Neural crest cell (in vitro differentiated cells): ENCODE measurements at places on chromosomes 3 and 15. TPM values are rescaled to one million over a fixed set of nuclear protein-coding genes. Genes with fewer than 3 reads are reported as not detected.
A peak's percentile ranks its signal among the peaks of the same experiment; 100 is the strongest.

DNA sequence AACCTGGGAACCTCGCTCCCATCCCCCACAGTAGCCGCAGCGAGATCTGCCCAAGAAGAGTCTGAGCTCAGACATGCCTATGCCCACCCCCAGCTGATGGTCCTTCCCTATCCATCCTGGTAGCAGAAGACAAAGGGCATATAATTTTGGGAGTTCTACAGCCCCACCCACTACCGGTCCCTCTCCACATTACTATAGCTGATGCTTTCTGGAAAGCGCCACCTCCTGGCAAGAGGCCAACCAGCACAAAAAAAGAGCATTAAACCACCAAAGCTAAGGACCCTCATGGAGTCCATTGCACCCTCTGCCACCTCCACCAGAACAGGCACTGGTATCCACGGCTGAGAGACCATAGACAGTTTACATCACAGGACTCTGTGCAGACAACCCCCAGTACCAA lies 168.4 kb downstream of the MEGF11 start:
- H3K27ac ChIP-seq = no peak overlapping the region
- DNase-seq = peak; percentile 37
- peaks cover 4% of the 10 kb centered on the region for H3K4me1 ChIP-seq
- no peak overlapping the region for H3K4me3 ChIP-seq

DNA sequence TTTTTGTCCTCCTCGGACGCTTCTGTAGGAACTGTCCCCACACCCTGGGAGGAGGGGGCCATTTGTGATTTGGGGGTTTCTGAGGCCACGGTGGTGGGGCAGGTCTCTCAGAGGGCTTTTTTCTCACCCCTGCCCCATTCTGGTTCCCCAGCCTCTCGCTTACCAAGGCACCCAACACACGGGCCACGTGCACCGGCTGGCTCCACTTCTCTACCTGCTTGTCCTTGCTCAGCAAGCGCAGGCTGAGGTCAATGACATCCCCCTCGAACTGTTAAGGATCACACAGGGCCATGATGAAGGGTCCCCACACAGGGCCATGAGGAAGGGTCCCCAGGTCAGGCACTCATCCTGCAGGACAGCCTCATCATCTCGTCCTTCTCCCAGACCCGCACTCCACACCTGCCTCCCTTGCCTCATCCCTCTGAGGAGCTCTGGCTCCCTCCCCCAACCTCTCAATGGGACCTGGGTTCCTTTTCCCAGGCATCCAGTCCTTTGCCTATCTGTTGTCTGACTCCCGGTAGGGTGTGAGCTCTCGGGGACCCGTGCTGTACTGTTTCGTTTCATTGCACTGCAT lies 10.6 kb downstream of the EPB42 start:
- H3K36me3 ChIP-seq = no peaks in the 10 kb centered on the region
- no peak for DNase-seq
- H3K27ac ChIP-seq = peak overlapping the region; percentile 52
- H3K27me3 ChIP-seq = peaks cover 23% of the 10 kb centered on the region

- no peak for DNase-seq
- peaks cover 6% of the 10 kb centered on the region for H3K27me3 ChIP-seq
- no peaks in the 10 kb centered on the region for H3K36me3 ChIP-seq
- no peak overlapping the region for H3K27ac ChIP-seq
- no peaks in the 10 kb centered on the region for H3K4me1 ChIP-seq
- no peak overlapping the region for H3K4me3 ChIP-seq
These were observed 399.9 kb downstream of the LRTM1 start for GRCh38 chr3:54527953-54528352.

DNA sequence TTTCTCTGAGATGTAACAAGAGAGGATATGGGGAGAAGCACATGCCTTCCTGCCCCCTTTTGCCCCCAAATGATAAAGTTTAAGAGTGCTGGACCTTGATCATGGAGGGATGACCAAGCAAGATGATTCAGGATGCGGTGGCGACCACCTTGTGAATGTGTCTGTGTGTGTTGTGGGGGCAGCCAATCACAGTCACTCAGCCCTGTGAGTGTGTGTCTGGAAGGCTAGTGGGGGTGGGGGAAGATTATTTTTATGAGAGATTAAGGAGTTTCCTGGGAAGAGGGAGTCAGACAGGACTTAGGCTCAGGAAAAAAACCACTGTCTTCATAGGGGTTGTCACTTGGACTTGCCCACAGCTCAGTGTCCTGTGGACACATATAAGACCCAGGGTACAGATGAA lies 57.8 kb upstream of the KY start:
- H3K27ac ChIP-seq = no peak overlapping the region
- no peaks in the 10 kb centered on the region for H3K36me3 ChIP-seq
- no peak for DNase-seq
- no peaks in the 10 kb centered on the region for H3K27me3 ChIP-seq

FEZF2 gene
- total RNA-seq = 0.18 and 0.28 TPM in 2 replicates

- peak overlapping the region; percentile 23 for H3K27ac ChIP-seq
- DNase-seq = no peak
- H3K36me3 ChIP-seq = no peaks in the 10 kb centered on the region
- no peaks in the 10 kb centered on the region for H3K4me1 ChIP-seq
- no peaks in the 10 kb centered on the region for H3K27me3 ChIP-seq
These were observed 26.4 kb upstream of the MYZAP start for GRCh38 chr15:57565311-57565710.

- no peak overlapping the region for H3K4me3 ChIP-seq
- DNase-seq = no peak
- H3K27me3 ChIP-seq = no peaks in the 10 kb centered on the region
- H3K36me3 ChIP-seq = no peaks in the 10 kb centered on the region
- no peaks in the 10 kb centered on the region for H3K4me1 ChIP-seq
These were observed 287.1 kb downstream of the NAALADL2 start for GRCh38 chr3:175146258-175146657.

- H3K27me3 ChIP-seq = no peaks in the 10 kb centered on the region
- no peak overlapping the region for H3K27ac ChIP-seq
- no peak overlapping the region for H3K4me3 ChIP-seq
- no peak for DNase-seq
- no peaks in the 10 kb centered on the region for H3K36me3 ChIP-seq
- H3K4me1 ChIP-seq = peaks cover 14% of the 10 kb centered on the region
These were observed 312.3 kb upstream of the STT3B start for GRCh38 chr3:31220431-31220830.

DNA sequence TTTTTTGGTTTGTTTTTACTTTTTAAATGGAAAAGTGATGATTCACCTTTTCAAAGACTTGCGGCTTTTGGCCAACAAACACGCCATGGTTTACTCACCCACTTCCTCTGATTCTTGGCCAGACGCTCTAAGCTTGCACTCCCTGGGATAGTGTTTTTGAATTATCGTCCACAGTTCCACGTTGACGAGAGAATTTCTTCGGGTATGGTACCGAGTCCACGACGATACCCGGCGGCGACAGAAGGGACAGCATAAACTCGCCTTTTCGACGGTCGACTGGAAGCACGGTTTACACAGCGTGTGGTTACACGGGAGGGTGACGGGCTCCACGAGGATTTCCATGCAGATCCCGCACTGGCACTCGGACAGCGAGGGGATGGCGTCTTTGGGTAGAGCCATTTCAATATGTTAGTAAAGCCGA lies 783 bp downstream of the RNF168 start:
- DNase-seq = peak; percentile 25
- peak overlapping the region; percentile 99 for H3K27ac ChIP-seq
- H3K27me3 ChIP-seq = peaks cover 2% of the 10 kb centered on the region
- peak overlapping the region; percentile 99 for H3K4me3 ChIP-seq
- peaks cover 30% of the 10 kb centered on the region for H3K4me1 ChIP-seq
- peaks cover 13% of the 10 kb centered on the region for H3K36me3 ChIP-seq

- no peaks in the 10 kb centered on the region for H3K36me3 ChIP-seq
- DNase-seq = no peak
- no peak overlapping the region for H3K4me3 ChIP-seq
- peak overlapping the region; percentile 76 for H3K27ac ChIP-seq
- H3K4me1 ChIP-seq = peaks cover 6% of the 10 kb centered on the region
These were observed 91.5 kb downstream of the ITPR1 start for GRCh38 chr3:4584456-4585249.

DNA sequence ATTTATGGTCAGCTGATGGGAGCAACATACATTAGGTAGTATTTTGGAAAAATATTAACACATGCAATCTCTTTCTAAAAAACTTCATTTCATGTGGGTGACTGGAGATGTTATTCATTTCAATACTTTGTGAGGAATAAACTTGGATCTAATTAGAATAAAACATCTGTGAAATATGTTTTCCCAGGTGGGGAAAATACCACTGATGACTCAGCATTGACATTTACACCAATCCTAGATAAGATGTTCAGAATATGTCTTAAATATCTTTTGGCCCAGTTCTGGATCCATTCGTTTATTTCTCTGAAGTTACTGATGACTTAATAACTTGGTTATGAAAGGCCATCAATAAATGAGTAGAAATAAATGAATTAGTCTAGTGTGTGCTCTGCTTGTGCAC lies 247.6 kb downstream of the CHST2 start:
- H3K4me3 ChIP-seq = no peak overlapping the region
- no peak overlapping the region for H3K27ac ChIP-seq
- no peaks in the 10 kb centered on the region for H3K4me1 ChIP-seq

DNA sequence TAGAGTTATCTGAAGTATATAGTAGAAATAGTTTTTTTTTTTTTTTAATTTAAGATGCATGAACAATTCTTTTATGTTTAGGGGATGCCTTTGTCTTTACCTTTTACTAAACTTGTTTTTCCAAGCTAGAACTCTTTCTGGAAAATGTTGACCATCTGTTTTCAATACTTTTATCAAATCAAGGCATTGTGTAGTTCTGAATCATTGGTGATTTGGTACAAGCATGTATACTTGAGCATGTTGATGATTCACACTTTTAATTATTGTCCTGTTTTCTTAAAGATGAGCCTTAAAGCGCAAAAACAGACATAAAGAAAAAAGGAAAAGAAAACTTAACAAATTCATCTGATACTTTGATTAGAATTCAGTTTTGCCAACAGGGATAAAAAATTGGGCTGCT lies 28.3 kb downstream of the PDCD6IP start:
- no peak overlapping the region for H3K4me3 ChIP-seq
- H3K36me3 ChIP-seq = peaks cover 11% of the 10 kb centered on the region
- peaks cover 5% of the 10 kb centered on the region for H3K4me1 ChIP-seq
- H3K27ac ChIP-seq = no peak overlapping the region
- no peak for DNase-seq

CERS3 gene
- total RNA-seq = 0.26 TPM in 1 of 2 replicates, not detected in the other
